RWPE1 (cell line): ENCODE measurements at places on chromosomes 6 and 20.

DNA sequence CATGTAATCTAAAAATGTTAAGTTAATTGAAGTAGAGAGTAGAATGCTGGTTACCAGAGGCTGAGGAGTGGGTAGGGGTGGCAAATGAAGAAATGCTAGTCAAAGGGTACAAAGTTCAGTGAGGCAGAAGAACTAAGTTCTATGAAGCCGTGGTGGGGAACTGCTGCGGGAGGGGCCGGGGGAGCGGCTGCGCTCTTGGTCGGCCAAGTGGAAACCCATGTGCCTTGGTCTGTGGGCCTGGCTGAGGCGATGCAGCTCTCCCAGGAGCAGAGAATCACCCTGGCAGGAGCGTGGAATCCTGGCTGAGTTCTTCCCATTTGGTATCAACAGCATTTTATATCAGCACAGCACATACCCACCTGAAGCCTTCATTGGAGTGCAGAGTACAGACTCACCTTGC is 22.3 kb downstream of the TTLL2 start:
- DNase-seq: no peak

GRCh38 chr6:39221779-39222641 is 7.3 kb downstream of the KCNK5 start:
- no peak for DNase-seq

DNA sequence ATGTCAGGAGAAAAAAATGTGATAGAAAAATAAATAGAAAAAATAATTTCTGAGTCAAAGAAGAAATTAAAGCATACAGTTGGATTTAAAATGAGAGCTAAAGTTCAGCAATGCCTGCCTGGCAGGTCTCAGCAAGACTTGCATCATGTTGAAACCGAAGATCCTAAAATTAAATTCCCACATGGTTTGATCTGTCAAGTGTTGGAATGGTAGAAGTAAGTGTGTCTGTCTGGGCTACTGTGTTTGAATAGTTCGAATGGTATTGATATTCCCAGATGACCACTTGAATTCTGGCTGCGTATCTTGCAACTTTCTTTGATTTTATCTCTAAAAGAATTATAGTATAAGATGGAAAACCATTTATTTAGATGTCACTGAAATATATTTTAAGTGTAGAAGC is 1349.6 kb downstream of the EPHA7 start:
- no peak for DNase-seq

GRCh38 chr20:49479785-49480184 is 2.7 kb downstream of the KCNB1 start:
- DNase-seq: no peak

DNA sequence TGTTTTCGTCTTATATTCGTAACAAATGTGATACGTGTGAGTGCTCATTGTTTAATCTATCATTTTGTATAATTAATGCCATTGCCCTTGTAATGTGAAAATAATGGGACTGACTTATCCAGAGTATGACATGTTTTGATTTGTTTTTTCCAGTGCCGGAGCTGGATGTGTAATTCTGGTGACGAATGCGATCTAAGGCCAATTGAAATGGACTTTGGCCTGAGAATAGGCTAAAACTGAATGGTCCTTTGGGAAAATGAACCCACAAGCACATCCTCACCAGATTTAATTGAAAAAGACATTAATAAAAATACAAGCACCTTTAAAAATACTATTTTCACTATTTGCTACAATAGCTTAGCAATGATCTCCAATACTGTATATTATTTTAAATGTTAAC is 6.7 kb upstream of the TAAR5 start:
- DNase-seq: no peak

DNA sequence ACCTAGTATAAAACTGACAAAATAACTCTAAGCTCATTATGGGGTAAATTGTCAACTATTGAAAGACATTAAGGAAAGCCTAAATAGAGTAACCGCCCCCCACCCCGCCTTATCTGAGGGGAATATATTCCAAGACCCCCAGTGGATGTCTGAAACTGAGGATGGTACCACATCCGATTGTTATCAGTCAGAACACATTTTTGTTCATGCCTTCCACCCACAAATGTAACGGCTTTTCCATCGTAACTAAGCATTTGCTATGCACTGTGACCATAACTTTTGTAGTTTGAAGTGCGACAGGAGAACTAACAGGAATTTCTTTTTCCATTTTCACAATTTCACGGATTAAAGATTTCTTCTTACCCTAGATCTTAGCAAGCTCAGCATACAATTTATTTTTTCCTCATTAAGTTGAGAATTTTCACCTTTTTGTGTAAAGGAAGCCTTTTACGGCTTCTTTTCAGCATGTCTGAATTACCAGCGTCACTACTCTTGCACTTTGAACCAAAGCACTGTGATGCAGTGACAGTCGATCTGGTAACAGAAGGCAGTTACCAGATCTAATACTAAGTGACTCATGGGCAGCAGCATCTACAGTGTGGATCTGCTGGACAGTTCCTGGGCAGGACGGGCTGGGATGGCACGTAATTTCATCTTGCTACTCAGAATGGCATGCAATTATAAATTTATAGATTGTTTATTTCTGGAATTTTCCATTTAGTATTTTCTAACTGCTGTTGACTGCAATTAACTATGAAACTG is 11.8 kb downstream of the CFAP61 start:
- DNase-seq: no peak

GRCh38 chr6:158358450-158359077 is 46.3 kb downstream of the TULP4 start:
- no peak for DNase-seq

DNA sequence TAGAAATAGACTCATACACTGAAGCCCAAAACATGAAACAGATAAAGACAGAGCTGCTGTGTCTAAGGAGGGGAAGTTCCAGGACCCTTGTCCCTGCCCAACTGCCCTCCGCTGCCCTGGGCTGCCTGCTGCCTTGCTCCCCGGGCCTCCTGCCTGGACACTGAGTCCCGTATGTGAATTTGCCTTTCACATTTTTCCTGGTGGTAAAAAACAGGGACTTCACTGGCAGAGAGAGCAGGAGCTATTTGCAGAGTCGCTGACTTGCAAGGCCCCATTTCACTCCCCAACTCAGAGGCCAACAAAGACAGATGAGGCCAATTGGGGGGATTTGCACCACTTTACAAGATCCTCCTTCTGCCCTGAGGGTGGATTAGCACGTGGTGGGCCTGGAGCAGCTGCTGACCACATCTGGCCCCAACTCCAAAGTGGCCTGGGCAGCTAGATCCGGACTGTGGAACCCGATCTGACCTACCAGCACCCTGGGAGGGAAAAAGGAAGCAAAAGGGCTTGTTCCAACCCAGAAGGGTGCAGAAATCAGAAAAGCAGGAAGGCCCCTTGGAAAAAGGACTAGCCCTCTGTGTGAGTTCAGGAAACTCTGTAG is 61.4 kb downstream of the NOL4L start:
- no peak for DNase-seq

DNA sequence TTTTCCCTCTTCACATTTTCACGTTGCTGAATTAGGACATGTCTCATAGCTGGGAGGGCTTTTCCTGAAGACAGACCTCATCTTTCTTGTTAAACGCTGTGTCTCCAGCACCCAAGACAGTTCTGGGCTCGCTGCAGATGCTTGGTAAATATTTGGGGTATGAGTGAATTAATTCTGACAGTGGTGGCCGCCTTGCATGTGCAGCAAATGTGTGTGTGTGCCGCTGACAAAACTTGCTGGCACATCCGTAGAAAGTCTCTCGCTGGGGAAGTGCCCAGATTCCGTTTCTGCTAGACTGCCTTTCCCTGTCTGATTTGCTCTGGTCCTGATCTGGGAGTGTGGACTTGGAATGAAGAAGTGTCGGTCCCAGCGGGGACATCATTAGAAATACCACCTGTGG is 48.2 kb upstream of the ZNFX1 start:
- DNase-seq: no peak

DNA sequence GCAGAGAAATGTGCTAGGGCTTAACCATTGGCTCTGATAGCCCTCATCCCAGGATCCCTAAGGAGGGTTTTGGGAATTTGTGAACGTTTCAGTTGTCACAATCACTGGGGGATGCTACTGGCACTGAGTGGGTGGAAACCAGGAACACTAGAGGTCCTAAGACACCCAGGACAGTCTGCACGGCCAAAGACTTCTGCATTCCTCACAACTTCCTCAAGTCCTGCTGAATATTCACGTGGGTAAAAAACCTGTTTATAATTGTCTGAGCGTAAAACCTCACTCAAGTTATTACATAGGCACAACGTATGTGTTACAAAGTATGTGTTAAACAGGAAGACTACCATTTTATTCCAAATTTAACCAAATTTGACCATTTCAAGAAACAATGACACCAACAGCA is 52.4 kb downstream of the GMDS start:
- no peak for DNase-seq

GRCh38 chr6:90285042-90285481 is 11.6 kb downstream of the BACH2 start:
- DNase-seq: no peak

GRCh38 chr6:52641388-52641787 is 29.5 kb upstream of the TMEM14A start:
- no peak for DNase-seq

DNA sequence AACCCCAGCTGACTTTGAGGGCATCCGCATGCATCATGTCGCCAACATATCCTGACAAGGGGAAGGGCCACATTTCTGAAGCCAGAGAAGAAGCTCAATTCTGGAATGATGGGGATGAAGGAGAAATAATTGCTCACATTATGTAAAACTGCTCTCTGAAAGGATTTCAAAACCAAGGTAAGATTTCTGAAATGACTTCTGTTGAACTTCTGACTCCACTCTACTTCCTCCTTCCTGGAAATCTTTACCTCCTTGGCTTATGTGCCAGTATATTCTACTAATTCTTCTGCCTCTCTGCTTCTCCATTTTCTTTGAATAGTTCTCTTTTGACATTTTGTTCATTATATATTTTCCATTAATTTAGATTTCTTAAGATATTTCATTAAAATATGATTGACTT is 31.9 kb downstream of the HLA-DPB1 start:
- no peak for DNase-seq

GRCh38 chr6:109239160-109239559 is 143.1 kb downstream of the CD164 start:
- no peak for DNase-seq

DNA sequence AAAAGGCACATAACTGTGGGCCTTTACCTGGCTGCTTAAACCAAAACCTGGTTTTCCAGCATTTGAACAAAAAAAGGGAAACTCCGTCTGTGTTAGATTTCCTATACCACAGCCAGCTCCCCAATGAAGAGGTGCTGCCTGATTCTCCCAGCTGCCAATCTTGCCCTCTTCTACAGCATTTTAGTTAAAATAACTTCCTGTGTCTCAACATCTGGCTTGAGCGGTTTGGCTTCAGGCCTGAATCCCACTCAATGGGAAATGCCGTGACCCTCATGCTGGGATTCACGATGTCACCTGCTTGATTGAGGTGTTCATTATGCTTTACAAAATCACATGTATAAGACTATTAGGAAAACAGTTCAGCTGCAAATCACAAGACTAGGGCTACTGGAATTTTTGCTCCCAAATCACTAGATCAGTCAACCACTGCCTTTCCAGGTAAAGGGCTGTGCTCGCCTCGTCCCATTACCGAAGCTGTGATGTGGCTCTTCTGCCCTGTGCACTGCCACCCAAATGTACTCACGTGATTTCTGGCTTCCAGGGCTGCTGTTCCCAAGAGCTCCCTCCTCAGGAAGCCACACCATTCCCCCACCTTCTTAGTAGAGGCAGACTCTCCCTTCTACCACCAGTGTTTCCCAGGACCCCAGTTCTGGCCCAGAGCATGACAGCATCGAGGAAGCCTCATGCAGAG is 94.6 kb downstream of the PSMG4 start:
- no peak for DNase-seq

DNA sequence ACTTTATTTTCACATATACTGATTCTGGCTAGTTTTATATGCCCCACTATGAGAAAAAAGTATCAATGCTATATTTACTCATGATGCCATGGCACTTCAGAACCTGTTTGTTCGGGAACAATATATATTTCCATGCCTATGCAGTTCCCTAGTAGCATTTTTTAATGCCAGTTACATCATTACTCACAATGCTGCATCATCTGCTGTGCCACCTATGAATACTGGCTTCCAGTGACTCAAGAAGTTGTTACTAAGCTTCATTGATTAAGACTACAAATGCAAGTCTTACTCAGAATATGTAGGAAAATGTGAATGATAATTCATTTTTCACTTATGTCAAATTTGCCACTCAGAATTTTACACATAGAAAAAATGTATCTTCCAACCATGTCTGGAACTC is 97.9 kb downstream of the MAFB start:
- no peak for DNase-seq

DNA sequence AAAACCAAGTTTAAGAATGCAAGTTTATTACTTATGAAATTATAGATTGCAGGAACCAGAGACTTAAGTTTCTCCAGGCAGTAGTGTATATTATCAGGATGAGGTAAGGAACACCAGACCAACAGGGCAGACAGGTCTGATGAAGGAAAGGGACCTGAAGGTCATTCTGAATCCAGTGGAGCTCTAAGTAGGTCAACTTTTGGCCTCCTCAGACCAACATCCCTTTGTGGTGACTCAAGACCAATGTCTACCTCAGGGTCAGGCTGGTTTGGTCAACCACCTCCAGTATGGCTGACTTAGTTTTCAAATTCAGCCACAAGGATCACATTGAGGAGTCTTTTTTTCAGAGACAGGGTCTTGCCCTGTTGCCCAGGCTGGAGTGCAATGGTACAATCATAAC is 38.7 kb upstream of the TFAP2A start:
- DNase-seq: no peak

- no peak for DNase-seq
These were observed 96.0 kb upstream of the CNKSR3 start for GRCh38 chr6:154606457-154606856.

DNA sequence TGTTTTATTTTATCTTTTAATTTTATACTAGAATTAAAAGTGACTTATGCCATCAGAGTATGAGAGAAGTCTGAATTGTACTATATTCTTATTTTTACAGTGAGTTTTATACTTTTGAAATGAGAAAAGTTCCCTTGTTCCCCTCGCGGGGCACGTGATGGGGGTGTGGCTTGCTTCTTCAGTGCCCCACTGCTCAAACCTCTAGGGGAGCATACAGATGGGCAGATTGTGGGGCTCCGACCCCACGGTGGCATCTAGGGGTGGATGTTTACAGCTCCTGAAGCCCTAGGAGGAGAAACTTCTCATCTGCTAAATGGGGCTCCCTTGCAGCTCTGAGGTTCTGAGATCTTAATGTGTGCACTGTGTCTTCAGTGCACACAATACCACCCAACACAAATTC is 11.9 kb upstream of the MAS1L start:
- no peak for DNase-seq
